ENCODE measurements at places on chromosomes 5 and 9.
A peak's percentile ranks its signal among the peaks of the same experiment; 100 is the strongest.

GRCh38 chr9:27836661-27837401, 263.6 kb upstream of the C9orf72 start:
- no peak for DNase-seq
- peaks cover 15% of the 10 kb centered on the region for H3K4me1 ChIP-seq
- no peaks in the 10 kb centered on the region for H3K36me3 ChIP-seq
- peaks cover 3% of the 10 kb centered on the region for H3K27me3 ChIP-seq
- H3K27ac ChIP-seq: no peak overlapping the region

DNA sequence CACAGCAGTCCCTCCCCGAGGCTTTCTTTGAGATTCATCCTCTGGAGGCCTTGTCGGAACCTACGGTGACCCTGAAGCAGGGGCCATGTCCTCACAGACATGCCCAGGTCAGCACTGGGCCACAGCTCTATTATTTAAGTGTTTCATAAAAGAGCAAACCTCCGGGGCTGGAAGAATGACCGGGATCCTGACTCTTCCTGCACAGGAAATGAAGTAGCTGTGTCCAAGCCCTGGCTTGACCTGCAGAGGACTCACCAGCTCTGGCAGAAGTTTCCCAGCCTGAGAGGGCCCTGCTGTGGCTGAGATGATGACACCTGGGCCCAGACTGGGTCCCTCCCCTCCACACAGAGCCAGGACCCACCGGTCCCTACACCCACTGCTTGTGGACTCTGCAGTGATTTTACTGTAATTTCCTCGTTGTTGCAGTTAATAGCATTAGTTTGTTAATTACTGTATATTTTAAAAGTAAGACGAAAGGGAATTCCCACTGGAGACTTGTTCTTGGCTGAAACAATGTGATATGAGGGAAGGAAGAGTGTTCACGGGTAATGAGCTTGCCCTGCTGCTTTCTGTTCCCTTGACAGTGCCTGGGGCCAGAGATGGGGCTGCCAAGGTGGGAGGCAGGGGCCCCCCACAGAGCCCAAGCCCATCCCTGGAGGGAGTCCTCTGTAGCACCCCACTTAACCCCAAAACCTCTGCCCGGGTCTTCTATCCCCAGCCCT, 72.2 kb downstream of the PCDH1 start:
- no peak overlapping the region for H3K4me3 ChIP-seq
- H3K36me3 ChIP-seq: no peaks in the 10 kb centered on the region
- peaks cover 29% of the 10 kb centered on the region for H3K4me1 ChIP-seq
- DNase-seq: no peak
- no peak overlapping the region for H3K27ac ChIP-seq
- peaks cover 54% of the 10 kb centered on the region for H3K27me3 ChIP-seq

GRCh38 chr9:72996114-72996513, 43.3 kb upstream of the ALDH1A1 start:
- H3K4me1 ChIP-seq: peaks cover 4% of the 10 kb centered on the region
- no peak overlapping the region for H3K4me3 ChIP-seq
- H3K27me3 ChIP-seq: no peaks in the 10 kb centered on the region
- no peak for DNase-seq
- H3K36me3 ChIP-seq: no peaks in the 10 kb centered on the region

GRCh38 chr9:136849038-136849959, at the start of gene PHPT1:
Gene PHPT1, plus strand, starts transcription at chr9:136849409. Its CDS starts 22 bp downstream, at chr9:136849431.
- H3K27ac ChIP-seq: peak within 1 kb of the TSS; percentile 93
- DNase-seq: peak; percentile 99
- peak within 1 kb of the TSS; percentile 94 for H3K4me3 ChIP-seq
- H3K4me1 ChIP-seq: no peaks in the 10 kb centered on the region
- no peaks in the 10 kb centered on the region for H3K36me3 ChIP-seq

DNA sequence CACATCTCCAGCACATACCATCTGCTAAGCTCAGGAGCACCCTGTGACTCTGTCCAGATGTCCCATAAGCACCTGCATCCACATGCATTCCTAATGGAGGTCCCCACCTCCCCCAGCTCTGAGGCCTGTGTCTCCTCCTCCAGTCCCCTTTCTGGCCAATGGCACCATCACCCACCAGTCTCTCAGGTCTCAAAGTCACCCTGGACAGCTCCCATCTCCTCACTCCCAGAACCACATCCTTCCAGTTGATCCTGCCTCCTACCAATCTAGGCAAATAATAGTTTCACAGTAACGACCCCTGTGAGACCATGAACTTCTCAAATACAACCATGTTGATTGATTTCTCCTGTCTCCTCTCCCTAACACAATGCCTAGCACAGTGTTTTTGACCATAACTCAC, 40.1 kb downstream of the GGTA1 start:
- H3K36me3 ChIP-seq: no peaks in the 10 kb centered on the region
- no peak overlapping the region for H3K4me3 ChIP-seq
- H3K4me1 ChIP-seq: no peaks in the 10 kb centered on the region
- DNase-seq: no peak
- H3K27me3 ChIP-seq: peaks cover 48% of the 10 kb centered on the region

GRCh38 chr5:15353086-15353645, 146.8 kb upstream of the FBXL7 start:
- no peak overlapping the region for H3K27ac ChIP-seq
- H3K36me3 ChIP-seq: no peaks in the 10 kb centered on the region
- H3K4me1 ChIP-seq: no peaks in the 10 kb centered on the region
- H3K4me3 ChIP-seq: no peak overlapping the region

DNA sequence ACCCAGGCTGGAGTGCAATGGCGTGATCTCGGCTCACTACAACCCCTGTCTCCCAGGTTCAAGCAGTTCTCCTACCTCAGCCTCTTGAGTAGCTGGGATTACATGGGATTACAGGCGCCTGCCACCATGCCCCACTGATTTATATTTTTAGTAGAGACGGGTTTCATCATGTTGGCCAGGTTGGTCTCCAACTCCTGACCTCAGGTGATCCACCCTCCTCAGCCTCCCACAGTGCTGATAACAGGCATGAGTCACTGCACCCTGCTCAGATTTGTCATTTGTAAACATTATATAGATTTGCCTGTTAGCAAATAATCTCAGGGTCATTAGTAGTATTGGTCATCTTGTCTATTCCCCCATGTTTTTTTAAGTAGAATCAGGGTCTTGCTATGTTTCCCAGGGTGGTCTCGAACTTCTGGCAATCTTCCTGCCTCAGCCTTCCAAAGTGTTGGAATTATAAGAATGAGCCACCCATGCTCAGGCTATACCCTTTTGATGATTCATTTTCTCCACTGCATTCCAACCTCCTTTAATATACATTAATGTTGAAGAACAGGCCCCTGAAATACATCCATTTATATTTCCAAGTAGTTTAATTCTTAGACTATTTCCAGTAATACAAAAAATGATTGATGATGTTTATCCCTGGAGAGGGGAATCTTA, 17.3 kb downstream of the CENPH start:
- no peaks in the 10 kb centered on the region for H3K36me3 ChIP-seq
- H3K4me3 ChIP-seq: no peak overlapping the region
- DNase-seq: peak; percentile 7
- no peaks in the 10 kb centered on the region for H3K27me3 ChIP-seq

DNA sequence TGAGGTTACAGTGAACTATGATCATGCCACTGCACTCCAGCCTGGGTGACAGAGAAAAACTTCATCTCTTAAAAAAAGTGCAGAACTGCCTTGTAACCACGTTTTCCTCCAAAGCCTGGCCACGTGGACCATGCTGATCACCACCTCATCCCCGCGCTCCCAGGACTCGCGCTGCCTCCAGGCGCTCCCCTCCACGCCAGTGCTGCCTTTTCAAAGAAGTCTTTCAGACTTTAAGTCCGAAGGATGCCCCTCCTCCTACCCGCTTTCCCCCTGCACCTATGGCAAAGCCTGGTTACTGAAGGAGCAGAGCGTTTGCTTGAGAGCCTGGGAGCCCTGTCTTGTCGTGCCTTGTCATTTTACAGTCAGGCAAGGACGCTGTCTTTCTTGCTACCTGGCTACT, 43.8 kb downstream of the HABP4 start:
- H3K36me3 ChIP-seq: peaks cover 13% of the 10 kb centered on the region
- peaks cover 3% of the 10 kb centered on the region for H3K4me1 ChIP-seq
- no peaks in the 10 kb centered on the region for H3K27me3 ChIP-seq

- H3K27ac ChIP-seq: peak overlapping the region; percentile 95
- H3K4me1 ChIP-seq: peaks cover 14% of the 10 kb centered on the region
- no peaks in the 10 kb centered on the region for H3K27me3 ChIP-seq
- peaks cover 5% of the 10 kb centered on the region for H3K36me3 ChIP-seq
- H3K4me3 ChIP-seq: peak overlapping the region; percentile 28
Measured at GRCh38 chr9:34185778-34186551, 7.1 kb downstream of the UBAP1 start.

DNA sequence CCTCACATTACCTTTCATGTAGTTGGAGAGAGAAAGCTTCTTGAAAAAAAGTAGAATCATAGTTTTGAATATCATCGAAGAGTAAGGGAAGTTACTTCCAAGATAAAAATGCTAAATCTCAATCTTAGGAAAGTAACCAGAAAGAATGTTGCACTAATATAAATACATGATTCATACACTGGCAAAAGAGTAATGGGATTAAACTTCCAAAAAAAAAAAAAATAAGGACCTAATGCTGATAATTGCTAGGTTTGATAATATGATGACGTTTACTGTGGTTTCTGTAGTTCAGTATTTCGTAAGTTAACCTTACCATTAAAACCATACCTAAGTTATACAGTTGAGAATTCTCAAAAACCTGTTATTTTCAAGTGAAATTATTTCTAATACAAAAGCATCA, 573.8 kb upstream of the CDH9 start:
- H3K4me1 ChIP-seq: no peaks in the 10 kb centered on the region
- H3K36me3 ChIP-seq: no peaks in the 10 kb centered on the region
- DNase-seq: no peak
- H3K27ac ChIP-seq: no peak overlapping the region
- H3K4me3 ChIP-seq: no peak overlapping the region

DNA sequence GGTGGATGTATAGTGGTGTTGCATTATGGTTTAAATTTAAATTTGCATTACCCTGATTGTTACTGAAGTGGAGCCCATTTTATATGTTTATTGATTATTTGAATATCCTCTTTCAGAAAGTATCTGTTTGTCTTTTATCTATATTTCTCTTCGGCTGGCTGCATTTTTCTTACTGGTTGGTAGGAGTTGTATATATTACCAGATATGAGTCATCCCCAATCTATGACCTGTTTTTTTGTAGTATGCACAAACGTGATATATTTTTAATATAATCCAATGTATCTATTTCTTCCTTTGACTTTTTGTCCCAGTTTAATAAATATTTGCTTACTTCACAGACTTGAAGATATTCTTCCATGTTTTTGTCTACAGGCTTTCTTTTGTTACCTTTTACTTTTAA, 29.3 kb upstream of the CAMK4 start:
- H3K36me3 ChIP-seq: no peaks in the 10 kb centered on the region
- no peak overlapping the region for H3K27ac ChIP-seq
- no peak for DNase-seq
- H3K4me3 ChIP-seq: no peak overlapping the region

- H3K27ac ChIP-seq: no peak overlapping the region
- H3K36me3 ChIP-seq: no peaks in the 10 kb centered on the region
- H3K4me1 ChIP-seq: no peaks in the 10 kb centered on the region
Measured at GRCh38 chr9:111839387-111839786, 44.6 kb upstream of the SHOC1 start.

DNA sequence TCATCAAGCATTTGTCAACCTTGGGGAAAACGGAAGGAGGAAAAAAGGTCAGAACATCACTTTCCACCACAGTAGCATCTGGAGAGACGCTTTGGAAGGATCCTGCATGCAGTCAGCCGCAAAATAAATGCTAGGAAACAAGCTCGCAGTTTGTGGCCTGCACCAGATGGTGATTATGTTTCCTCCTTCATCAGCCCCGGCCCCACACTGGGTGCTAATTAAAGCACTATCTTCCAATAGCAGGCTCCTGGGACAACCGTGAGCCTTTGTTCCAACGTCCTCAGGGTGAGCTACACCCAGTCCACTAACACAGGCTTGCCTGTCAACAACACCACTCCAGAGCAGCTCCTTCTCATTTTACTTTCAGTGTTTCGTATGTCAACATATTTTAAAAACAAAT, 64.0 kb downstream of the RNF130 start:
- peaks cover 37% of the 10 kb centered on the region for H3K4me1 ChIP-seq
- H3K4me3 ChIP-seq: no peak overlapping the region
- no peaks in the 10 kb centered on the region for H3K27me3 ChIP-seq
- H3K36me3 ChIP-seq: peaks cover 19% of the 10 kb centered on the region
- no peak overlapping the region for H3K27ac ChIP-seq

DNA sequence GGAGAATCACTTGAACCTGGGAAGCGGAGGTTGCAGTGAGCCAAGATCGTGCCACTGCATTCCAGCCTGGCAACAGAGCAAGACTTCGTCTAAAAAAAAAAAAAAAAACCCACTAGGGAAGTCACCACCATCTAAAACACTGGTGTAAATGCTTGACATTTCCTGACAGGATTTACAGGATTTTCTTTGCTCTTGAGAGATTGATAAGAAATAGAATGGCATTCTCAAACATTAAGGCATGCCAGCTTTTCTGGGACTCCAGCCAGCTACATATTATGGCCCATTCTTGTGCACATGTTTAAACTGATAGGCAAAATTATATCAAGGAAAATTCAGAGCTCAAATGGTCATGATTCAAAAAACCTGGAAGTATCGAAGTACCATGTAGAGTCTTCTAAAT, 28.7 kb downstream of the GTF3C4 start:
- H3K4me3 ChIP-seq: no peak overlapping the region
- no peaks in the 10 kb centered on the region for H3K36me3 ChIP-seq
- no peak for DNase-seq

DNA sequence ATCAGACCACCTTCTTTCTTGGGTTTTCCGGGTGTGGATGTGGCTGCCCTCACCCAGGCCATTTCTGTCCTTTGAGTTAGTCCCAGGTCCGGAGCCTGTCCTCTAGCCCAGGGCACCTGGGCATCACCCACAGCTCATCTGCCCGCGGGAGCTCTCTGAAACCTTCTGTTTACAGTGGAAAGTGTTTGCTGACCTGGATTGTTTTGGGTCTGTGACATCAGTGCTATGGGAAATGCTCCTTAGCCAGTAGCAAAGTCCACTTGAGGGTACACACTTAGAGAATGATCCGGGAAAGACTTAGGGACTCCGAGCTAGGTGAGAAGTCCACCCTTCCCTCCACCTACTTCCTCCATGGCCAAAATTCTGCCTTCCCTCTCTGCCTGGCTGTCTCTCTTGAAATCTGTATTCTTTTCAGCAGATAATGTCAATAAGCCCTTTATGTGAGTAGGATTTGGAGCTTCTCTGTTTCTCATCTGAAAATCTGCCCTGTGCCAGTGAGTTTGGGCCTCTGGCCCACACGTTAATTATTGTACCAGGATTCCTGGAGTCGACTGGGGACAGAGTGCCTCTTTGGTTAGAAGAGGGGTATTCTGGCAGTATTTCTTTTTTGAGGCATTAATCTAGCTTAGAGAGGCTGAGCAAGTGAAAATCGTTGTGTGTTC, 19.9 kb downstream of the ABLIM3 start:
- DNase-seq: no peak
- peaks cover 3% of the 10 kb centered on the region for H3K27me3 ChIP-seq
- H3K4me3 ChIP-seq: no peak overlapping the region
- no peaks in the 10 kb centered on the region for H3K36me3 ChIP-seq
- H3K27ac ChIP-seq: no peak overlapping the region
